ENCODE measurements at places on chromosomes 3 and 15.

- no peak for DNase-seq
Observed at GRCh38 chr3:114627770-114628169, 333.9 kb downstream of the TIGIT start.

GRCh38 chr3:53154881-53155285 lies 6.1 kb upstream of the PRKCD start:
- DNase-seq, result no peak

GRCh38 chr15:38512901-38513300 lies 51.7 kb downstream of the RASGRP1 start:
- DNase-seq, result no peak

GRCh38 chr3:55406696-55407425 lies 80.2 kb downstream of the WNT5A start:
- no peak for DNase-seq

DNA sequence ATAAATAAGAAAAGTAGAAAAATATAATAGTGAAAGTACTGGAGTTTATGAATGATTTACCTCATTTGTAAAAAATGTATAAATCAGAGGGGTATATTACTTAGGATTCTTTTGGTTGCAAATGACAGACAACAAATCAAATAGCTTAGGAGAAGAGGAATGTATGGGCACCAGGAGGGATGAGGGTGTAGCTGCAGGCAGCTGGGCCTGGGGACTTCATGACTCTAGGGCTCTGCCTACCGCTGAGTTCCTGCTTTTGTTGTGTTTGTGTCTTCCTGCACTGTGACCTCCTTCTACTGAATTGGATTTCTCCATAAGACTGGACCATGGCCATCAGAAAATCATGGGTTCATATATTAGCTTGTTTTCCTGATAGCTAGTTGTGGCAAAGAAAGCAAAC lies 27.9 kb upstream of the PDE8A start:
- no peak for DNase-seq

GRCh38 chr3:11691767-11692531 lies 48.2 kb upstream of the VGLL4 start:
- no peak for DNase-seq

DNA sequence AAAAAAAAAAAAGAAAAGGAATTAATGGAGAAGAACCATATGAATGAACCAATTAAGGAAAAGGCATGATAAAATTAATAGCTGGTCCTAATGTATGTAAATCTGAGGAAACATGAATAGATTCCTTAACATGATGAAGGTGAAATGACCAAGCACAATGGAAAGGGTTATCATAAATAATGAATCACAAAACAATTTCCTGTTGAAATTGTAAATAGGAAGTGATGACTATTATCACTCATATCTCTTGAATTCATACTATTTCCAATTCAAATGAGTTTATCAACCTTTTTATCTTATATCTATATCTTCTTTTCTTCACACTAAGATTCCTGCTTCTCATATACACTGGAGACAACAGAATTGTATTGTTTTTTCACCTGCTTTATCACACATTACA lies 32.0 kb downstream of the AADACL2 start:
- no peak for DNase-seq

DNA sequence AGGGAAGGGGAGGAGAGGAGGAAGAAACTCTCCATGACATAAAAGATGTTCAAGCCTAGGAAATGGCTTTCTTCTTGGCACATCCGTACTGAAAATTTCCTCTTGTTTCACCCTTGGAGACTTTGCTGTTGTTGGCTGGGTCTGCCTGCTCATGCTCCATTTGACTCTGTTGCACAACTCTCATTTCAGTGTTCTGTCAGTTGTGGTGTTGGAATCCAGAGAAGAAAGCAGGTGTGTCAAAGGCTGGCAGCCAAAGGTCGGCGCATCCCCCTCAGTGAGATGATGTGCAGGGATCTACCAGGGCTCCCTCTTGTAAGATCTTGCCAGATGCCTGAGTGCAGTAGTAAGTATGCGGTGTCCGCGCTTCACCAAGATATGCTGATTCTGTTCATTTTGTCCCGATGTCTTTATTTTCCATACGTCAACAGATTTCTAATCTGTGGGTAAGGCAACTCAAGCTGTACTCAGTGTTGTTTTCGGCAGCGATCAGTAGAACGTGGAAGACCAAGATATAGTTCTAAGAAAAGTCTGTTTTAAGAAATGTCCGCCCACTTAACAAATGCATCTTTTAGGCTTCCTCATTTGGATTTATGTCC lies 265.2 kb upstream of the GOLGA6L4 start:
- DNase-seq, result no peak

DNA sequence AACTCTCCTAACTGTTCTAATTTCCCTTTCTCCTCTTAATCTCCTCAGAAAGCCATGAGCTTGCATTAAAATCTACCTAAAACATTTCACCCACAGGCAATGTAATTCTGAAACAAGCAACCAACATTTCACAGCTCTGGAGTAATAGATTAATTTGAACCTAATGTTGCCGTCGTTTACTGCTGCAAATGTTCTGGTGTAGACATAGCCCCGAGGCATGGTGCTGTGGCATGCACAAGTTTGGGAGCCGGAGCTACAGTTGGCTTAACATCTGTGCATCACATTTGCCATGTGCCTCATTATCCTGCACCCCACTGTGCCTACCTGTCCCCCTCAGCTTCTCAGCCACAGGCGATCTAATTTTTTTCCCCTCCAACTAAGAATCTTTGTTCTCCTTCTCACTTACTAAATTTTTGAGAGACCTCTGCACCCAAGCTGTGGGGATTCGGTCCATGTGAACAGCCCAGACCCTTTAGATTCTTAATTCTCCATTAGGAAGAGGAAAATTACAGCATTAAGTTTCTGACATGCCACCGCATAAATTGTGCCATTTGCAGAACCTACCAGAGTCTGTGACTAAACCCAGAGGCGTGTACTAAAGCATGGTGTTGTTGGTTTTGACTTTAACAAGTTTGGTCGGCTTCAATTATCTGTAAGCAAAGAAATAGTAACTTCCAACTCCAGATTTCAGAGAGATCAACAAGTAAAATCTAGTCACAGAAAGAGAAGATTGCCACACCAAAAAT lies 419.2 kb downstream of the MECOM start:
- no peak for DNase-seq

DNA sequence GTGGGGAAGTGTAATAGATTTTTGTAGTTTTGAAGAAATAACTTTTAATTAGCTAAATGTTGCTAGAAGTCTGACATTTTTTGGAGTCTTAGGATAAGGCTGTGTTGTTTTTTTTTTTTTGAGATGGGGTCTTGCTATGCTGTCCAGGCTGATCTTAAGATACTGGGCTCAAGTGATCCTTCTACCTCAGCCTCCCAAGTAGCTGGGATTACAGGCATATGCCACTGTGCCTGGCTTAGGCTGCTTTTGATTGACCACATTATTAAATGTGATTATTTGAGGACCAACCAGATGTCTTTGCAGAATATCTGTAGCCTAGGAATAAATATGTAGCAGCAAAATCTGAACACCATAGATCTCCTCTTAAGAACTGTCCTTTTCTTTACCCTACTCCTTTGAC lies 29.7 kb downstream of the HACD3 start:
- no peak for DNase-seq

- DNase-seq, result peak; percentile 62
Observed at GRCh38 chr3:146160321-146160963, 542 bp downstream of the PLOD2 start.

- no peak for DNase-seq
Observed at GRCh38 chr3:16402451-16402850, 111.0 kb downstream of the RFTN1 start.

DNA sequence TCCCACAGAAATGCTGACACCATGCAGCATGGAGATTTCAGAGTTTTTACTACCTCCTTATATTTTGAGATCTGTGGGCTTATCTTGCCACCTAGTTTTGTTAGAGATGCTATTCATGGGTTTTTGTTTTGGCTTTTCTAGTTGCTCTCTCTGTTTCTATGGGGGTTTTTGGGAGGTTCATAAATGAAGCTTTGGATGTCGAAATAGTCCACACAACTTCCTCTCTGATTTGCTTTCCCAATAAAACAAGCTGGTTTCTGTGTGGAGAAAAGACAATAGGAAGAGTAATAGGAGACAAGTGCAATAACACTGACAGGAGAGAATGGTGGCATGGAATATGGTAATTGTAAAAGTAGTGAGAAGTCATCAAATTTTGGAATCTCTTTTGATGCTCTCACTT lies 106.8 kb upstream of the GPR149 start:
- DNase-seq, result no peak

GRCh38 chr3:127425505-127426443 lies 137.9 kb upstream of the PRR20G start:
- DNase-seq, result no peak

DNA sequence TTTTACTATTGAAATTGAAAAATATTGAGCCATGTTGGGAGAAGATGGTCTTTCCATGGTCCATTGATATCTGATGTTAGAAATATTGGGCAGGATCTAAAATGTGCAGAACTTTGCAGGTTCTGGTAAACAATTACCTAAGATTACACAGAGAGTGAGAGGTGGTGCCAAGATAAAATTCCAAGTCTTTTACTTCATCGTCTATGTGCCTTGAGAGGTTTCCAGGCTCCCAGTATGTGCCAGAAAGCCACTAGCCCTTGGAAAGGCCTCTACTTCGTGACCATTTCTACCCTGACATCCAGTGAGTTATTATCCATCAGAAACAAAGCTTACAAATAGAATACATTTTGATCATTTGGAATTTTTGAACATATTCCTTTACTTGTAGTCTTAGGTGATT lies 27.6 kb downstream of the CD200 start:
- no peak for DNase-seq

DNA sequence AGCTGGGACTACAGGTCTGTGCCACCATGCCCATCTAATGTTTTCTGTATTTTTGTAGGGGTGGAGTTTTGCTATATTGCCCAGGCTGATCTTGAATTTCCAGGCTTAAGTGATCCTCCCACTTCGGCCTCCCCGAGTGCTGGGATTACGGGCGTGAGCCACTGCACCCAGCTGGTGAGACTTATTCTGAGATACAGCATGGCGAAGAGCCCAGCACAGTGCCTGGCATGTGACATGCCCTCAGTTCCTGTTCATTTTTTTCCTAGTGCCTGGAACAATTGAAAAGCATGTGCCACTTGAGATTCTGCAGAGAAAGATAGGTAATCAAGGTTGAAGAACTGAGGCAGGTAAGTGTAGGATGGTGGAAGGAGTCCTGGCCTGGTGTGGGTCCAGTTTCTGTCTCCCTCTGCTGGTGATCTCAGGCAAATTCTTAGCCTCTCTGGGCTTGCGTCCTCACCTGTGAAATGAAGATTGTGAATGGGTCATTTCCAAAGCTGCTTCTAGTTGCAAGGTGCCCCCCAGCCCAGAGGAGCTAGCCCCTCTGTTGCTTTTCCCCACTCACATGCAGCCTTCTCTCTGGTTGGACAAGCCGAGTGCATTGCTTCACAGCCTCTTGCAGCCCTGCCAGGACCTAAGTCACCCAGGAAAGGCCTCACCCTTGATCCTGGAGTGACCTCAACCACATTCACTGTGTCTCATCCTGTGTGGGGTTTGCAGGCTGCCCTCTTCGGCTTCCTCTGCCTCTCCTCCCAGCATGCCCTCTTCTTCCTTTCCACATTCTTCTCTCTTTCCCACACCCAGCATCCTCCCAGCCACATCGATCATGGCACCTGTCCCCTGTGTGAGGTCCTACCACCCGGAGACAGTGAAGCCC lies 4.3 kb upstream of the RHCG start:
- DNase-seq, result no peak

GRCh38 chr3:138863776-138864113 lies 29.0 kb upstream of the PIK3CB start:
- no peak for DNase-seq

DNA sequence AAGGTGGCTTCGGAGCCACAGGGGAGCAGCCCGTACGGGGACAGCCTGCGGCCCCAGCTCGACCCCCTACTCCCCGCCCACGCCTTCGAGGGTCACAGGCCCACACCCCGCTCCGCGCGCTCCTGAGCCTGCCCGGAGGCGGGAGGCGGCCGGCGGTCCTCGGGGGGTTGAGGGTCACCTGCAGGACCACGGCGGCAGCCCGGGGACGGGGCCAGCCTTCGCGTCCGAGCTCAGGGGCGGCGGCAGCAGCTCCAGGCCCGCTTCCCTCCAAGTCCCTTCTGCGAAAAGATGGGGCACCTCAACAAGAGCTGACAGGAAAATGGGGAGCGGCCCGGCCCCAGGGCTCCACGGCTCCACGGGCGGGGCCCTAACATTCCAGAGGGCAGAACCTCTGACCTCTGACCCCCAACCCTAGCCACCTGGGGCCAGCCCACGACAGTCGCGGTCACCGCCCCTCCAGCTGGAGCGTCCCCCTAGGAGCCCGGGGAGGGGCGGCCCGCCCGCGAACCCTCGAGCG lies 428 bp downstream of the LYSMD4 start:
- no peak for DNase-seq

- no peak for DNase-seq
Observed at GRCh38 chr3:10015461-10015904, 10.8 kb upstream of the FANCD2 start.

- no peak for DNase-seq
Observed at GRCh38 chr3:177321819-177322218, 124.5 kb upstream of the TBL1XR1 start.

- no peak for DNase-seq
Observed at GRCh38 chr3:11551036-11551435, 92.7 kb downstream of the VGLL4 start.

- no peak for DNase-seq
Observed at GRCh38 chr15:94066046-94066445, 165.3 kb upstream of the MCTP2 start.

- no peak for DNase-seq
Observed at GRCh38 chr3:48202632-48203031, 14.4 kb upstream of the CDC25A start.

- DNase-seq, result no peak
Observed at GRCh38 chr15:66985653-66986052, 79.7 kb upstream of the SMAD3 start.

DNA sequence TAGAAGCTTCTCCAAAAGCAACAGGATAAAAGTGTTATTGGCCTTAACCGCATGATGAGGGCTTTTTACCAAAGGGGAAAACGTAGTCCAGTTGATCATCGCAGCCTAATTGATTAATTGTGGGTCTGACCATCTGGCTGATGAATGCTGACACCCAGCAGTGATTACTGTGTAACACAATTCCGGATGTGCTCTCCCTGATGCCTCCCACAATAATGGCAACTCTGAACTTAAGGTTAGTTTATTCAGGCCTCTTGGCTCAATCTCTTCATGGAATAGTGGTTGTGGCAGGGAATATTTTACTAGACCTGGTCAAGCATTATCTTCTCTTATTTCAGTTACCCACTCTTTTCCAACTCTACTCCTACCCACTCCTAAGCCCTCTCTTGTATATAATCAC lies 332.9 kb downstream of the TIGIT start:
- DNase-seq, result no peak

- no peak for DNase-seq
Observed at GRCh38 chr3:16386561-16386960, 121.5 kb downstream of the OXNAD1 start.

DNA sequence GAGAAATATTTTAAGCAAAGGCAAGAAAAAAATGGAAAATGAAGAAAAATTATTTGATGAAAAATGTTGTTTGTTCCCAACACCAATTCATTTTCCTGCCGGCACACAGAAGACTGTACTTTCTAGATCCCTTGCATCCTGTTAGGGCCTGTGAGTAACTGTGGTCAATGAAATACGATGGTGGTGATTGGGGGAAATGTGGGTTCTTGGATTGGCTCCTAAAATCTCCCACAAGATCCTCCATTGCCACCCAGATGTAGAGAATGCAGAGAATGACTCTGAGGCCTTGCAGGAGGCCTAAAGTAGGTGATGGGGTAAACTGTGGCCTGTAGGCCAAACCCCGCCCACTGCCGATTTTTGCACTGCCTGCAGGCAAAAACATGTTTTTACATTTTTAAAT lies 46.3 kb upstream of the C3orf70 start:
- DNase-seq, result no peak

- DNase-seq, result no peak
Observed at GRCh38 chr3:143419611-143420010, 300.0 kb downstream of the CHST2 start.
